ENCODE measurements at places on chromosomes 11 and 22. TPM values are rescaled to one million over a fixed set of nuclear protein-coding genes. Genes with fewer than 3 reads are reported as not detected.

The MIAT gene
- 0.25 TPM for total RNA-seq

The CFAP300 gene
- total RNA-seq = 6.4 TPM

The PTS gene
- 28.3 TPM for total RNA-seq

The CLCF1 gene
- 34.8 TPM for total RNA-seq

The GGT5 gene
- total RNA-seq = 4.0 TPM

The IGLL1 gene
- total RNA-seq = not detected

The APOBEC3F gene
- total RNA-seq = 1.9 TPM

The TRPM5 gene
- not detected for total RNA-seq

The TMA7B gene
- not detected for total RNA-seq

The KDELR3 gene
- 18.2 TPM for total RNA-seq

The DKK3 gene
- total RNA-seq = 21.0 TPM

The COMT gene
- 150 TPM for total RNA-seq

The TBX1 gene
- 4.2 TPM for total RNA-seq

The HBG2 gene
- not detected for total RNA-seq

The CELSR1 gene
- total RNA-seq = 29.1 TPM

The SH3BP1 gene
- total RNA-seq = 2.0 TPM

The AIFM3 gene
- 3.5 TPM for total RNA-seq

The OR52B4 gene
- not detected for total RNA-seq

The MMP1 gene
- total RNA-seq = 0.74 TPM

The RHBDD3 gene
- total RNA-seq = 26.4 TPM

The P2RY6 gene
- 6.2 TPM for total RNA-seq

The OR8D1 gene
- total RNA-seq = not detected

The OR52I2 gene
- not detected for total RNA-seq

The OR8G1 gene
- not detected for total RNA-seq

The YAP1 gene
- 74.2 TPM for total RNA-seq

The FAM111B gene
- total RNA-seq = 7.4 TPM

The HTR3B gene
- total RNA-seq = not detected

The OR10V1 gene
- total RNA-seq = not detected

Data from A549 treated with Hydrocortisone at 1 μM for 4 hours (cell line).